DMS153 (cell line): ENCODE measurements at places on chromosomes 2 and 18.

GRCh38 chr2:223832241-223832903 is 5.0 kb downstream of the AP1S3 start:
- DNase-seq: no peak

DNA sequence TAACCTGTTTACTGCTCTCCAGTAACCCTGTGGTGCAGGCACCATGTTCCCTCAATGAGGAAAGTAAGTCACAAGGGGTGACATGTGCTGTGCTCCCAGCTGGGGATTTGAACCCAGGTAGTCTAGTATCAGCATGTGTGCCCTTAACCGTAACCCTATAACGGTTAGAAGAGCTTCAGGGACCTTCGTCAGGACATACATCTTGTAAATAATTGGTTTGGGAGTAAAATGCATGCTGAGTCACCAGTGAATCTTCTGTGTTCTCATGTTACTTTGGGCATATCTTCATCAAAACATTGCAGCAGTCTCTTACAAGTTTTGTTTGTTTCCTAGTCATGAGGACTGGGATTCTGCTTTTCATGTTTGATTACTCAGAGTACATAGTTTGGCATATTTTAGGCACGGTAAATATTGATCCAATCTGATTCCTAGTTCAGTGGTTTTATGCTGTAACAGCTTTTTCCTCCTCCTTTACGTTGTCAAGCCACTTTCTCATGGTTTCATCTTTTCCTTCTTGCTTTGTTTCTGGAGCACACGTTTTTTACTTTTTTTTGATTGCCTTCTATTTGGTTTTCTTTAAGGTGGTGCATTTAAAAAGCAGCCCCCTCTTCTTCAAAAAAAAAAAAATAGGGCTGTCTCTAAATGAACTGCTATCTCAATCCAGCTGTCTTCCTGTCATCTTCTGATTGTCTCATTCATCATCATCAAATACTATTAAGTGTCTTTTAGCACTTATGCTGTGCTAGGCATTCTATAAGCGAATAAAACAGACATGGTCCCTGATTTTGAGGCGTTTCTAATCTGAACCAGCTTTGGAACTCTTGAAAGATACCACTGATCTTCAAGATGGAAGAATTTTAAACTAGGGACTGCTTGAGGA is 50.4 kb downstream of the CLIP4 start:
- DNase-seq: no peak

DNA sequence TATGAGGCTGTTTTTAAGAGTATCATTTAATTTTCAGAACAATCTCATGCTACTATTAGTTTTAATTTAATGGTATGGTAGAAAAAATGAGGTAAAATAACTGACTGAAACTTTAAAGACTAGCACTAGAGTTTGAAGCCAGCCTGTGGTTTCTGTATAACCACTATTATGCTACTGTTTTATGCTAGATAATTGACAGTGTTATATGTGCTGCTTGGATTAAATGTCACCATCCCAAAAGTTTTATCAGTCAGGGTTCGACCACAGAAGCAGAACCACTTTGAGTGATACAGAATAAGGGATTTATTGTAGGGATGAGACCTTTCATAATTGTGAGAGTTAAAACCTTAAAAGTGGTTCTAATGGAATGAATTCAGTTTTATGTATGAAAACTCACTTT is 271.6 kb downstream of the PTGR3 start:
- no peak for DNase-seq

- no peak for DNase-seq
Observed at GRCh38 chr18:58862851-58863538, 1.7 kb upstream of the ZNF532 start.

GRCh38 chr2:12803607-12804006 is 86.9 kb downstream of the TRIB2 start:
- no peak for DNase-seq

DNA sequence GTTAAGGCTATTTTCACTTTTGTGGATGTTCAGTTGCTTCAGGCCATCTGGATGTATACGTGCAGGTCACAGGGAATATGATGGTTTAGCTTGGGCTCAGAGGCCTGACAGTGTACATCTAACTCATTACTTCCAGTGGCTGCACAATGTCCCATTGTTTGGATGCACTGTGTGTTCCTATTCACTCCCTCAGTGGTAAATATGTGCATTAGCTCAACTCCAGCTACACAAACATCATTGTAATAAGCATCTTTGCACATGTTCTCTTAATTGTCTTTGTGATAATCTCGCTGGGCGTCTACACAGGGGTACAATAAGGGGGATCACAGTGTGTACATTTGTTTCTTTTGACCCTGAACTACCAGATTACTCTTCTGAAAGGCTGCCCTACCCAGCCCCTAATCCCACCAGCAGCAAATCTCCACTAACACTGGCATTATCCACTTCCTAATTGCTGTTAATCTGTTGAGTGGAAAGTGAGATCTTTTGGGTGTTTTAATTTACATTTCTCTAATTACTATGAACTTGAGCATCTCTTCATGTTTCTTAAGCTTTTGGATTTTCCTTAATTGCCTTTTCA is 56.1 kb upstream of the POLE4 start:
- DNase-seq: no peak

DNA sequence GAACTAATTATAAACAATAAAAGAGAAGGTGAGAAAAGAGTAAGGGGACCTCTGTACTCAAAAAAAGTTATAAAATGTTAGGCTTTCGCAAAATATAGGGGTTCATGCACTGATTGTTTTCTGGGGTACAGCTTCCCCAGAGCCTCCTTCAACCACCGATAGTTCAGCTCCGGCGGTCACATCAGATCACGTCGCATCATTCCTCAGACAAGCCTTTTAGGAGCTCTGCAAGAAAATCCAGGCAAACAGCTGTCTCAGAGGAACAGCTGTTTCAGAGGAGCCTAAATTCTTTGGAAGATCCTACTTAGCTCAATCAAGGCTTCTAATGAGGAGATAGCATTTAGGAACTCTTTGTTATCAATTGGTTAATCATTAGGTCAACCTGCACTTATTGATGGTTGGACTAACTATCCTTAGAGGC is 78.7 kb downstream of the MYCN start:
- no peak for DNase-seq

GRCh38 chr18:68874361-68874760 is 76.5 kb downstream of the CCDC102B start:
- DNase-seq: no peak

- DNase-seq: no peak
Observed at GRCh38 chr18:5059696-5060032, 137.4 kb downstream of the AKAIN1 start.

DNA sequence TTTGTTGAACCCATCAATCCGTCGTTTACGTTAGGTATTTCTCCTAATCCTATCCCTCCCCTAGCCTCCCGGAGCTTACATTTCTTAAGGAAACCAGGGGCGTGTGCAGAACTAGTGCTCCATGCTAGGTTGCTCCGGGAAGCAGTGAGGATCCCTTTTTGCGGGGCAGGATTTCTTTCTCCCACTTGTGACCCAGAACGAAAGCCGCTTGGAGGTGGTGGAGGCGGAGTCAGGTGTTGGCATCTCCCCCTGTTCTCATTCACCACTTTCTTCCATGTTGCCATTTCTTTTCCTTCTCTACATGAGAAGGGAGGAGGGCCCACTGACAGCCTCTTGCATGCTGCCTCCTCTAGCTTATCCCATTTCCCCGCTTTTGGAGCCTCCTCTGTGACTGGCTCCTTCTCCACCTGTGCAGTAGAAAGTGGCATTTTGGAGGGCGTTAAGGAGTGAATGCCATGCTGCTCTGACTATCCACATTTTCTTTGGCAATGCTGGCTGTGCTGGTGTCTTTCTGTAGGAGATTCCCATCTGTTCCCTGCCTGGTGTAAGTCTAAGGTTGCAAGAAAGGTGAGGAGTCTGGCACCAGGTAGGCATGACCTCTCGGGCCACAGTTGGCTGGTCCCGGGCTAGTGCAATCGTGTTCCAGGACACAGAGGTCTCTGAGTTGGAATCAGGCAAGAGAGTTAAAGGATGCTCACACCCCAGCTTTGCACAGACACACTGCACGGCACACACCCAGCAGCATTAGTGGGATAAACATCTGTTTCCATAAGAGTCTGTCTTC is 89.5 kb downstream of the ACKR3 start:
- DNase-seq: no peak

GRCh38 chr2:212596688-212597087 is 58.1 kb upstream of the ERBB4 start:
- no peak for DNase-seq

DNA sequence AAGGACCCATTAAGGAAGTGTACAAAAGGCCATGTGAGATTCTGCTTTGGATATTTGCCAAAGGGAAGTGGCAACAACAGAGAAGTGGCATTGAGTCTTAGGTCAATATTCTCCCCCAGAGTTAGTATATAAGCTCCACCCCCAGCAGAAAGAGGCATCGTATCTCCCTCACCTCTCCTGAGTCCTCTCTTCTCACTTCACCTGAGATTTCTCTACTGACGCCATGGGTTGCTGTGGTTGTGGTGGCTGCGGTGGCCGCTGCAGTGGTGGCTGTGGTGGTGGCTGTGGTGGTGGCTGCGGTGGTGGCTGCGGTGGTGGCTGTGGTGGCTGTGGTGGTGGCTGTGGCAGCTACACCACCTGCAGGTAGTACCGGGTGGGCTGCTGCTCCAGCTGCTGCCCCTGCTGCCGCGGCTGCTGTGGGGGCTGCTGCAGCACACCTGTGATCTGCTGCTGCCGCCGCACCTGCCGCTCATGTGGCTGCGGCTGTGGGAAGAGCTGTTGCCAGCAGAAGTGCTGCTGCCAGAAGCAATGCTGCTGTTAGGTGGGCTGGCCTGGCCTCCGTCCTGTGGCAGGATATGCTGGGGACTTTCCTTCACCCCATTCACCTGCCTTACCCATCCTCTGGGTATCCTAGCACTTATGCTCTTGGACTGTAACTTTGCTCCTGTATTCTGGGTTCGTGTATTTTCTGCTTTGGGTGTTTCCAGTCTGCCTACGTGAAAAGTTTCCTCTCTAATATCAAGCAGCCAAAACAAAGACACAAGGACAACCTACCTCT is 5.9 kb downstream of the SCYGR3 start:
- DNase-seq: peak; percentile 51

GRCh38 chr2:17689010-17689409 is 64.6 kb downstream of the SMC6 start:
- DNase-seq: no peak

GRCh38 chr2:188725746-188726360 is 248.3 kb upstream of the COL3A1 start:
- no peak for DNase-seq

- DNase-seq: no peak
Observed at GRCh38 chr2:56741601-56742102, 557.9 kb downstream of the CCDC85A start.

- no peak for DNase-seq
Observed at GRCh38 chr2:105038383-105039061, 653 bp downstream of the MRPS9 start.

- DNase-seq: no peak
Observed at GRCh38 chr2:86233436-86233835, 34.2 kb downstream of the MRPL35 start.

- no peak for DNase-seq
Observed at GRCh38 chr2:147977679-147978078, 42.9 kb downstream of the ORC4 start.

- no peak for DNase-seq
Observed at GRCh38 chr2:201343559-201343958, 13.6 kb downstream of the FLACC1 start.

DNA sequence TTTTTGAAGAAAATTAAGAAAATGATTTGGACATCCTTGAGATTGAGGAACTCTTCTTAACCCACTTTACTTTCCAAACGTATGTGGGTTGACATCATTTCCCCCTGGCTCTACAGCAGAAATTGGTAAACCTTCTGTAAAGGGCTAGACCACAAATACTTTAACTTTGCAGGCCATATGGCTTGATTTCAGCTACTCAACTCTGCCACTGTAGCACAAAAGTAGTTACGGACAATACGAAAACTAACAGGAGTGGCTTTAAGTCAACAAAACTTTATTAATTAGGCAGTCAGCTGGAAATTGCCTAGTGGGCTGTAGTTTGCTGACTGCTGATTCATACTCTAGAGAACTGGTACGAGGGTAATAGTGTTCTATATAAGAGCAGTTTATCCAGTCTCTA is 83.2 kb upstream of the DTNB start:
- no peak for DNase-seq

GRCh38 chr2:51225377-51225776 is 193.4 kb upstream of the NRXN1 start:
- no peak for DNase-seq

- DNase-seq: no peak
Observed at GRCh38 chr2:9199716-9200632, 6.6 kb upstream of the ASAP2 start.

DNA sequence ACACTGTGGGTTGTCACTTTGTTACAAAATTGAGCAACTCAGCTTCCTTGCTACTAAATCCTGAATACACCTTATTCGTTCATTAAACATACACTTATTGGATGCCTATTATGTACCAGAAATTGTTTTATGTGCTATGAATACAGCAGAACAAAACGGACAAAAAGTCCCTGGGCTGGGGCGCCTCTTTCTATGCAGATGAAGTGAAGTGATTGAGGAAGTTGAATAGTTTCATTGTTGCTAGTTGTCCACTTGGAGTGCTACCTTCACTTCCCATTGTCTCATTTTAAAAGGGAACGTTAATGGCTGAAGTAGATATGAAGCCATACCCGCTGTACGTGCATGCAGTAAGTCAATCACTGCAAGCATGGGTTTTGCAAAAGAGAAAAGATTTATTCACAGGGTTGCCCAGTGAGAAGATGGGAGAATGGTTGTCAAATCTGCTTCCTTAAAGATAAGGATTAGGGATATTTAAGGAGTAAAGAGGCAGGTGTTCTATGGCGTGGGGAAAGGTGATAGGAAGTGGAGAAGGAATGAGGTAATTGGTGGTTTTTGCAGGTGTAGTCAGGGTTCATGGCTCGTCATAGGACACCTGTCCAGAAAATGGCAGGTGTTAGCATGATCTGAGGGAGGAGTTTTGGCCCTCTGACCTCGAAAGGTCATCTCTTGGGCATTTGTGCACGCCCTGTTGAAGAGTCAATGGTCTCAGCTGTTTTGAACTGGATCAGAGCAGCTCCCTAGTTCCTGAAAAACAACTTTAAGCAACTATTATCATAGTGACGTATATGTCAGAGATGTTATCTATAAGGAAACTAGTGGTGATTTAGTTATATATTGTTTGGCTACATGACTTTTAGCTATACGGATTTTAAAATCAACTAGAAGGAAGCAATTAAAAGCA is 23.5 kb downstream of the TRPM8 start:
- DNase-seq: no peak

GRCh38 chr2:2230433-2230817 is 100.7 kb downstream of the MYT1L start:
- DNase-seq: peak; percentile 34

DNA sequence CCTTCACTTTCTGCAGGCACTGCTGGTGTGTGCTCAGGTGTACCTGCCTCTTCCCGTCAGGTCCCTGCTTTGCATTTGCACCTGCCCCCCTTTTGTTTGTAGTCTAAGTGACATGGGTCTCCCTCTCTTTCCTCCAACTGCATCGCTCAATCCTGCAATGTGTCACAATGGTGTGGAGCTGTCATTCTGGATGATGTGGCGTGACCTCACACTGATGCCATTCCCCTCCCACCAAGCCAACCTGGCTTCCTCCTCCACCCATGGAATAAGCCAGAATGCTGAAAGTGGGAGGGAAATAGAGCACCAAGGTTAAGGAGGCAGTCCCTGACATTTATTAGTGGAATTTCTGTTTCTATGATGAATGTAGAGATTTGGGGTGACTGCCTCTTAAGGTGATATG is 156.7 kb downstream of the ZBTB7C start:
- peak; percentile 13 for DNase-seq
